ENCODE measurements at places on chromosomes 6 and 20. TPM values are rescaled to one million over a fixed set of nuclear protein-coding genes. Genes with fewer than 3 reads are reported as not detected.

DNA sequence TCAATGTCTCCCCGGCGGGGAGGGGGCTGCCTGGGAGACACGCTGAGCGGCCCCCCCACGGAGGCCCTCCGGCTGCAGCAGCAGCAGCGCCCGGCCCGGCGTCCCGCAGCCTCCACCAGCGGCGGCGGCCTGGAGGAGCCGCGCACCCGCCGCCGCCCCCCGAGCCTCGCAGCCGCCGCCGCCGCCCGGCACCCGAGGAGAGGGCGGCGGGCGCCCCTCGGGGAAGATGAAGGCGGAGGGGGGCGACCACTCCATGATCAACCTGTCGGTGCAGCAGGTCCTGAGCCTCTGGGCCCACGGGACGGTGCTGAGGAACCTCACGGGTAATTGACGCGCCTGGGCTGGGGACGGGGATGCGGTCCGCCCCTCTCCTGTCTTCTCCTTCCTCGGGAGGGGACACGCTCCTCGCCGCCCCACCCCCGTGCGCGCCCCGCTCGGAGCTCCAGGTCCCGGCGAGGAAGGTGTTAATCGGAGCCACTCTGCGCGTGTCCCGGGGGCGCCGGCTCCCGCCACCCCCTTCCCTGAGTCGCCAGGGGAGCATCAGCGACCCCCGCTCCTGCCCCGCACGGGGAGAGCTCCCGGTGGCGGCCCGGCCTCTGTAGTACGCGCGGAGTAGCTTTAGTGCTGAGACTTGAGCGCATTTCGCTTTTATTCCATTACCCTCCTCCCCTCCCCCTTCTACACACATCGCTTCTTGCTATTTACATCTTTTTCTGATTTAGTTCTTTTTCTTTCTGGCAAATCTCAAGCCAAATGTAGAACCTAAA is 686 bp downstream of the TMEM170B start:
- peak; percentile 77 for DNase-seq

DNA sequence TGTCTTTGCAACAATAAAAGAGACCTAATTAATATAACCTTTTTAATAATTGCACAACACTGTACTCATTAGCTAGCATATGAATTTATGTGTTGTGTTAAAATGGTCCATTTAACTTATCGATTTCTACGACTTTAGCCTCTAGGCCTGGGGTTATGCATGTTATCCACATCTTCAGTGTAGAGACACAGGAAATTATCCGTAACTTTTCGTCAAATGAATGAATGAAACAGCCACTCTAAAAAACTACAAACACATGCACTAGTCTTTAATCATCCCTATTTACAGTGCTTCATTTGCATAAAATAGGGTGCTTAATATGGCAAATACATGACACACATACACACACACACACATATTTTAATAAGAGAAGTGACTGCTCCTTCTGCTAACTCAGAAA is 22.3 kb upstream of the LMBRD1 start:
- DNase-seq = no peak

Gene TFAP2C
- 1.6 TPM for total RNA-seq

Gene MRAP2
- 1.1 TPM for total RNA-seq

Gene APCDD1L
- 0.46 TPM for total RNA-seq

Measured in pancreas (tissue), 10 donors.